ENCODE measurements at places on chromosomes 1 and 21.

DNA sequence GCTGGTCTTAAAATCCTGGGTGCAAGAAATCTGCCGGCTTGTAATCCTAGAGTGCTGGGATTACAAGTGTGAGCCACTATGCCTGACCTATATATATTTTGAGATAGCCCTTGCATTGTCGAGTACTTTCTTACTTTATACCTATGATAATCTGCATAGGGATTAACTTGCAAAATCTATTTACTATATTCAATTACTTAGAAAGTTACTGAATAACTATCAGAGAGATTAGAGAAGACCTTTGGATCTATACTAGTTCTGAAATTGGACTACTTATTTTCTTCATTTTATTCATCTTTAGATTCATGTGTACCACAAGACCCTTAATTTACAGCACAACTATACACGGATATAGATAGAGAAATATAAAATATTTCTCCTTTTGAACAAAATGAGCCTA, 1766.0 kb downstream of the NCAM2 start:
- no peak for DNase-seq

DNA sequence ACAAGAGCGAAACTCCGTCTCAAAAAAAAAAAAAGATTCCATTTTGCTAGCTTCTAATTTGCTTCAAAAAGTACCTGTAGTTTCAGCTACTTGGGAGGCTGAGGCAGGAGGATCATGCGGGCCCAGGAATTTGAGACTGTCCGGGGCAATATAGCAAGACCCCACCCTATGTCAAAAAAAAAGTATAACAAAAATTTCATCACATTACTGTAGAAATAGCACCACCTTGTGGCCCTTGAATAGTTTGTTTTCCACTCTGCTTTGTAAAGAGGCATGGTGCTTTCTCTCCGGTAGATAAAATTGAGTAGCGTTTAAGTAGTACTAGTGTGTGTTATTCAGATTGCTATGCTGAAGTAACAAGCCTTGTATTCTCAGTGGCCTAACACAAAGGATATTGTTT, 18.2 kb upstream of the MSTO1 start:
- DNase-seq, result peak; percentile 90

GRCh38 chr21:32951041-32951440, 74.7 kb upstream of the OLIG2 start:
- DNase-seq, result no peak

DNA sequence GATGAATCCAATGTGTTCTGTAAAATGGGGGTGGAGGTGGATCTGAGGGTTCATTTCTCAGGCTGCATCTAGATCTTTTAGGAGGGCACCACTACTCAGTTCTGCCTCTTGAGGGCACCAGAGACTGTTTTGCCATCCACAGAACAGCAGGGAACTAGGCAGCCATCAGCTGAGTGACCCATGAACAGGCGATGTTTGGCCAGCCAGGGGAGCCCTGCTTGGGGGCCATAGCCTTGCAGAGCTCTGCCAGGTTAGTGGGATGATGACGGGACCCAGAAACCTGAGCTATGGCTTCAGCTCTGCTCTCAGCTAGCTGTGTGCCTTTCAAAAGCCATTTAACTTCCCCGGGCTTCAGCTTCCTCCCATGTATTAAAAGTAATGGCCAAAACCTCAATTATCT, 13.4 kb upstream of the NOS1AP start:
- DNase-seq, result peak; percentile 85

DNA sequence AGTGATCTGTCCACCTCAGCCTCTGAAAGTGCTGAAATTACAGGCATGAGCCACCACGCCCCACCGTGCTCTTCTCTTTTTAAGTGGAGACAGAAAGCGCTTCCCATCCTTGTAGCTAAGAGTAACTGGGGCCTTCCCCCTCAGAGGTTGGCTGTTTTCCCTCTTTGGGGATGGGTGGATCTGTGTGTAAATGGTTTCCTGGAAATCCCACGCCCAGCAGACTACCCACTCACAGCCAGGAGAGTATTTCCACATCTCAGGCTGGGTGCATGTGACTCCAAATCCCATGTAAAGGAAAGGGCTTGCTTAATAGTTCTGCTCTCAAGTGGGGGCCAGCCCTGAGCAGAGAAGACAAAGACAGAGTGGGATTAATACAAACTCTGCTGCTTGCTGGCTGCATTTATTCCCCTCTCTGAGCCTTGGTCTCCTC, 19.6 kb upstream of the TCEA3 start:
- DNase-seq, result peak; percentile 92

- DNase-seq, result no peak
Observed at GRCh38 chr1:112265931-112266330, 130.1 kb upstream of the CTTNBP2NL start.

DNA sequence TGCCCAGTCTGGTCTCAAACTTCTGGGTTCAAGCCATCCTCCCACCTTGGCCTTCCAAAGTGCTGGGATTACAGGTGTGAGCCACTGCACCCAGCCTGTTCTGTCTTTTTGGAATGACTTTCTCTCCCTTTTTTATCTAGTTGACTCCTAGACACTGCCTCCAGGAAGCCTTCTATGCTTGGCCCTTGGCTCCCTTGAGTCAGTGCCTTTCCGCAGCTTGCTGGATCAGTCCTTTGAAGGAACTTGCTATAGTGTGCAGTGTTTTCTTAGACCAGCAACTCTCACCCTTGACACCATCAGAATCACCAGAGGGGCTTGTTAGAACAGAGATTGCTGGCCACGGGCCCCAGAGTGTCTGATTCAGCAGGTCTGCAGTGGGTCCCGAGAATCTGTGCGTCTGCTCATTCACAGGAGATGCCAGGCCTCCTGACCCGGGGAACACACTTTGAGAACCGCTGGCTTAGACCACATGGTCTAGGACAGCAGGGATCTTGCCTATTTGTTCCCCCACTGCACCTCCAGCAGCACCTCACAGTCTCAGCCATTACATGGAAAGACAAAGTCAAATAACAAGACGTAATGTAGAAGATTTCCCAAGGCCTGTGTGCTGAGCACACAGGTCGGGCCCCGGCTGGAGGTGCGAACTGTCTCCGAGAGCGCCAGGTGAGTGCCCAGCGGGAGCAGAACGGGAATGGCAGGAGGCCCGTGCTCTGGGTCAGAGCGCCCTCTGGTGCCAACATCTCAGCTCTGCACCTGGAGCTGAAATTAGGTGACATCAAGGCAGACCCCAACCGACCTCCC, 27.4 kb upstream of the CTPS1 start:
- peak; percentile 79 for DNase-seq

DNA sequence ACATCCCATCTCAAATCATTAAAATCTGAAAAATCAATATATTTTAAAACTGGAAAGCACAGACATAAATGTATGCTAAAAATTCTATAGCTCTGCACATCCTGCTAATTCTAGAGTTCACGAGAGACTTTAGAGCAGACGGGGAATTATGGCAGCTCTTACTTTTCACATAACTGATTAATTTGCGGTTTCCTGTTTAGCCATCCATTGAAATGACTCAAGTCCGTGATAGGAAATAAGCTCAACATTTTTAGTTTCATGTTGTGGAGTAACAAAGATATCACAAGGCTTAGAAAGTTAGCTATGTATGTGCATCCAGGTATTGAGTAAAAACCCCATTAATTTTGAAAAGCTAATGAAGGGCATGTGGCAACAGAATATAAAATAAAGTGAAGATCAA, 123.2 kb downstream of the SMYD2 start:
- DNase-seq, result peak; percentile 28

DNA sequence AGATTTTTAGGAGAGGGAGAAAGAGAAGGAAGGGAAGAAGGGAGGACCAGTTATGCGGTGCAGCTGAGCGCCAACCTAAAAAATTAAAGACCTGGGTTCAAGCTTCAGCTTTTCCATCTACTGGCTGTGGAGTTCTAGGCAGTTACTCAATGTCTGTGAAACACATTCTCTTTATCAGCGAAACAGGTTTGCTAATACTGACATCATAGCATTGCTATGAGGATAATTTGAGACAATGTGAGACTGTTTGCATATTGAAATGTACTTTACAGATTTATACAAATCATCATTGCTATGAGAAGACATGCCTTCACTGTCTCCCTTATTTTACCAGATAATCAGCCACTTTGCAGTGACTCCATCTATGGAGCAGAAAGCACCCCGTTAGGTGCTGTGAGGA, 222.9 kb upstream of the SGIP1 start:
- DNase-seq, result no peak

DNA sequence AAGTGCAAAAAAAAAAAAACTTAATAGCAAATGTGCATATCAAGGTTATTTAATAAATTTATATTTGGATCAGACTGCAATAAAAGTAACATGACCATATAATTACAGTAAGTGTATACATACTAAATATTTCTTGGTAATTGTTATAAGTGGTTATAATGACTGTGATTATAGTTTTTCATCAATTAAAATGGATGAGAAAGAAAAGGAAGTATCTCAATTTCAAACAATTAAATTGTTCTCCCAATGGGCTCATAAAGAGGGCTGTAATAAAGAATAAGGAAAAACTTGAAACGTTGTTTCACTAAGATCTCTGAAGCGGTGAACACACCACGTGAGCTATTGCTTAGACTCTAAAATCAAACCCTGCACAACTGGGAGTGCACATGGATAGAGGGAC, 104.1 kb downstream of the CDC42BPA start:
- DNase-seq, result no peak

GRCh38 chr1:74579425-74579824, 67.0 kb upstream of the LRRC53 start:
- no peak for DNase-seq

DNA sequence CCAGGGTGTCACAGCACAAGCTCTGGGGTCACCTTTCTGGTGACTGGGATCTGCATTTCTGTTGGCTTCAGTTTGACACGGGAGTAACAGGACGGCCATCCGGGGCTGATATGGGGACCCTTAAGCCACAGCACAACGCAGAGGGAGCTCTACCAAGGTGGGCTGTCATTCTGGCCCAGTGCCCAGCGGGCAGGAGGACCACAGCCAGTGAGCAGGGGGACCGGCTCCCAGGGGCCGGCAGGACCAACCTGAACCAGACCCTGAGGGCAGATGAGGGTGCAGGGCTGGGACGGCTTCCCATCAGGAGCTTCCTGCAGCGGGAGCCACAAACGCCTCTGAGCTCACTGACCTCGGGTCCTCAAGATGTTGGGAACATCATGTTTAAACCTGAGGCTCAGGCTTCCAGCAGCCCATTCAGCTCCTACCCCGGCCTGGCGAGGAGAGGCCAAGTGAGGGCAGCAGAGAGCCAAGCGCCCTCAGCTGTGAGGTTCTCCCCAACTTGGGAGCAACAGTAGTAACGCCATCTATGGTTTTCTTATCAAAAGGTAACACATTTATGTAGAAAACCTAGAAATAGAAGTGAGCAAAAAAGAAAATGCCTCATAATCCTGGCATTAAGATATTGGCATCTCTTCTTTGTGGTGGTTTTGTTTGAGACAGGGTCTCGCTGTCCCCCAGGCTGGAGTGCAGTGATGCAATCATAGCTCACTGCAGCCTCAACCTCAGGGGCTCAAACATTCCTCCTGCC, 26.8 kb downstream of the TMEM201 start:
- DNase-seq, result peak; percentile 39

DNA sequence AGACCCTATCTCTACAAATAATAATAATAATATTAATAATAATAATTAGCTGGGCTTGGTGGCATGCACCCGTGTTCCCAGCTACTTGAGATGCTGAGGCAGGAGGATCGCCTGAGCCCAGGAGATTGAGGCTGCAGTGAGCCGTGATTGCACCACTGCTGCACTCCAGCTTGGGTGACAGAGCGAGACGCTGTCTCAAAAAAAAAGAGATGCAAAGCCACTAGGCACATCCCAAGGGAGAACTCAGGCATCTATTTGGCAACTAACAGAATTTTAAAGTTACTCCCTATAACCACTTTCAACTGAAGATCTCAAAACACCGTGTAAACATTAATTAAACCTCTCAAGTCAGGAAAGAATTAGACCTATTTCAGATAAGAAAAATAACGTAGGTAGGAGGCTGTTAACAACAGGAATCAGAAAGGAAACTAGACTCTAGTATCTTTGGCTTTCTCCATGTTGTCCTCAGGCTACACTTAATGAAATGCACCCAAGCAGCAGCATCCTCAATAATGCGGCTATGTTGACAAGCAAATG, 3.7 kb downstream of the RNF19B start:
- no peak for DNase-seq

GRCh38 chr21:34836103-34836932, 167.5 kb downstream of the CLIC6 start:
- DNase-seq, result peak; percentile 98

DNA sequence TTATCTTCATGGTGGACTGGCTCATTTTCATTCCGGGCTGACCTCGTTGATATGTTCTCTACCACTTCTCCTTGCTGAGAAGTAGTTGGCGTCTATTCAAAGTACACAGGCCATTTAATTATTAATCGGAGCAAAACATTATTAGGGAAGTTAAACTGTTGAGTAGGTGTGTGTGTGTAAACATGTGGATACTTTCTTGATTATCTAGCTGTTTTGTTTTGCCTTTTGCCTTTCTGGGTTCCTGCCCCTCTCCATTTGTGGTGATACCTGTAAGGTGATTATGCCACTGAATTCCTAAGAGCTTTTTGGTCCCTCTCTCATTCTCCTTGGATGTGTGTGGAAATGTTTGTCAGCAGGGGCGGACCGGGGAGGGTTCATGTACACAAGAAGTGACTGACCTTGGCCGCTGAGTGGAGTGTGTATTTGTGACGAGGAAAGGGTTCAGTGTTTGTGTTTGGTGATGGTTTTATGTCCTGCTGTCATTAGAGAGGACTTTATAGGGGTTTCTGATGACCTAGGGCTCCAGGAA, 56.6 kb upstream of the PPP2R5A start:
- no peak for DNase-seq

GRCh38 chr1:56068210-56068609, 511.2 kb downstream of the PLPP3 start:
- DNase-seq, result no peak

DNA sequence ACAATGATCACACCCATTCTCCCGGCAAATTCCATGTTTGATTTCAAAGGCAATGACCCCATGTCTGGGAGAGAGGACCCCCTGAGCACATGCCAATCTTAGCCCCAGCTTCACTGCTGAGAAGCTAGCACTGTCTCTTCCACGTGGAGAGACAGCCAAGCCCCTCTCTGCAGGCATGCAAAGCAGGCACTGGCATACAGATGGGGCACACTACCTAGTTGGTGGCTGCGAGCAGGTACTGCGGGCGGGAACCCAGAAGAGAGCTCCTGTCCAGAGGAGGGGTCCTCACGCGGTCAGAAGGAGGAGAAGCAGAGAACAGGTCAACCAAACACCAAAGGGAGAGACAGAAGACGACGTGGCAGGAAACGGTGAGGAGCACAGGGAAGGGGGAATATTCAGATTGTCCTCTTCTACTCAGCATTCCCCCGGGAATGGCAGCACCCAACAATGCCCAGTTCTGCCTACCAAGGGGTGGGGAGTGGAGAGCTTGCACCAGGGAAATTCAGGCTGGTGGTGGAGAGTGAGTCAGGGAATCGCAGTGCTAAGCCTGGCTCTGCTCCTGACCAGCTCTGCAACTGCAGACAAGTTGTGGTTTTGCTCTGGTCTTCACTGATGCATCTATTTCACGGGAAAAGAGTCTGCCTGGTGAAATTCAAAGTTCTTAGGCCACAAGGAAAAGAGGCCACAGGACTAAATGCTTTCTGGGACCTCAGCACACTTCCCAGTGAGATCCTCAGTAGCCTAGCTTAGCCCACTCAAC, 48.1 kb upstream of the GOLT1A start:
- DNase-seq, result peak; percentile 48
